HFFc6 (cell line): ENCODE measurements at places on chromosomes 1 and 21.

DNA sequence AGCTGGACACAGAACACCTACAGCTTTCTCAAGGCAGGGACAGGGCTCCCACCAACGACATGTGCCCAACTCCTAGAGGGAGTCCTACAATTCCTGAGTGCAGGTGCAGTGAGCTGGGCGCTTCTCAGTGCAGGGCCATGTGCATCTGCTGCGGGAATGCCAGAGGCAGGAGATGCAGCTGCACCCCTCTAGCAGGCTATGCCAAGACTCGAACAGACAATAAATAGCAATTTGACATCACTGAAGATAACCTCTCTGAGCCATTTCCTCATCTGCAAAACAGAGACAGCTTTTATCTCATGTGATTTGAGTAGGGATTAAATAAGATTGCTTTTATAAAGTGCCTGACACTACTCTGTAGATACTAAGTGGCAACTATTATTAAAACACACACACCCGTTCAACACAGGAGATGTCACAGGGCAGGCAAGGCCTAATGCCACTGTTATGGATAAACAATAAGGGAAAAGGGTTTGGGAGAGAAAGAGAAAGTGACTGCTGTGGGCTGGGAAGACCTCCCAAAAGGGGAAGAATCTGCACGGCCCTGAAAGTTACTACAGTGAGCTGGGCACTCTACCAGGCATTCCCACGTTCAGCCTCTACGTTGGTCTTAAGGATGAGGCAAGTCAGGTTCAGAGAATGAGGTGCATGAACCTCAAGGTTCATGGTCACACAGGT, 5.7 kb downstream of the SLC9A1 start:
- DNase-seq = no peak

DNA sequence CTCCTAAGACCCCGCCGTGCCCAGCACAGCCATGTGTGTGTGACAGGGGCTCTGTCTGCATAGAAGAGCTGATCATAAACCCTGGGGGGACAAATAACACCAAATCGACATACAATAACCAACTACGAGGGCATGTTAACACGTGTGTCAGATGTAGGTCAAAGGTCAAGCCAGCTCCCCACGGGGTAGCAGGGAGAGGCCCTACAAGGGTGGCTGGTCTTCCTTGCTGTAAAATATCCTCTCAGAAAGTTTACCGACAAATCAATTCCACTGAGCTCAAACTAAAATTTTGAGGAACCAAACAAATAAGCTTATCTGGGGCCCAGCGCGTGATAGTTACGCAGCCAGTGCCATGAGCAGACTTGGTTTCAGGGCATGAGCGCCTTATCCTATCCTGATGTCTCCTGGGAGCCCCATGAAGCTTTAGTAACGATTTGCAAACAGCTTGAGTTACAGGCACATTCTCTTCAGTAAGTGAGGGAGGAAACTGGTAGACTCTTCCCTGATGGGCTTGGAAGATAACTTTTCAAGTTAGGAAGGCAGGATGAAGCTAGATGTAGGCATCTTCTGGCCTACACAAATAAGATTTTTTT, 2.7 kb upstream of the TMPRSS3 start:
- DNase-seq = no peak

DNA sequence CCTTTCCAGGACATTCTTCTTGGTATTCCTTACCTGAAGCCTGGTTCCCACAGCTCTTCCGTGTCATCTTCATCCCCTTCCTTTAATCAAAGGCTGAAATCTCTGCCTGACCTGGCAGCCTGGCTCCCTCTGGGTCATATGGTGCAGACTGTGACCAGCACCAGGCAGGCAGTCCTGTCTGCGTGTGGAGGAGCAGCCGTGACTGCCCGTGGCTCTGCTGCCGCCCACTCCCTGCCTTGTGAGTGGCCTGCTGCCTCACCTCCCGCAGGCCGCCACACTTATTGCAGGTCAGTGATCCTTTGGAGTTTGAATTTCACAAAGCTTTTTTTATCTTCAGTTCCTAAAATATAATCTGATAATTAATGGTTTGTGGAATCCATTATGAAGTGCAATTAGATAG, 36.2 kb upstream of the EPHA8 start:
- DNase-seq = no peak

- DNase-seq = no peak
These were observed 158.9 kb upstream of the PROX1 start for GRCh38 chr1:213828867-213829266.

GRCh38 chr21:39804240-39804639, 59.3 kb downstream of the IGSF5 start:
- no peak for DNase-seq

DNA sequence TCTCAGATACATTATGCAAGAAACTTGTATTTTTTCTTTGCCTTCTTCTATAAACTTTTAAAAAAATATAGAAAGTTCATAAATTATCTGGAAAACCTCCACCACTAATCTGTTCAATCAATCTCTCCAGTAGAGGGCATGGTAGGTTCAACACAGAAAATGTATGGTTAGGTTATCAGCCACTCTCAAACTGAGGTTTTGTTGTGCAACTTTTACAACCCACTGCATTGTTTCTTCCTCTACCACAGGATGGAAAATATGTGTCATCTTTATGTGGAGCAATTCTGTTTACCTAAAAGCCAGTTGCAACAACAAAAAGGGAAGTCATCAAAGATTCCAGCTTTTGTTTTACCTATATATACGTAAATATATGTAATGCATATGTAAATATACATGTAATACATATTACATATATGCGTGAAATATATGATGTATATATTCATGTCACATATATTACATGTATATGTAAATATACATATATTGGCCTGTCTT, 3.0 kb upstream of the RGS2 start:
- peak; percentile 96 for DNase-seq

DNA sequence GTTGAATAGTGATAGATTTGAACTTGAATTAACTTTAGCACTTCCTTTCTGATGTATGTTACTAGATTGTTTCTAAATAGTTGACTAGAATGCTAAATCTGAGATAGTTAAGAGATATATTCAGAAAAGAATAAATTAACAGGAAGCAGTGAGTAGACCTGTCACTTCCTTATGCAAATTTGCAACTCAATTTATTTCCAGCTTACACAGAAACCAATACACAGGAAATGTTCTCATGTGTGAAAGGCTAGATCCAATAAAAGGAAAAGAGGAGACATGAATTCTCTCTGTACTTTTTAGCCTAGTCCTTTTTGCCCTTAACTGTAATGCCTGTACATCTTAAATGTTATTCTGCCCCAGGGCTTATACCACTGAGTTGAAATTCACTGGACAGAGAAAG, 522.3 kb downstream of the COL11A1 start:
- no peak for DNase-seq

DNA sequence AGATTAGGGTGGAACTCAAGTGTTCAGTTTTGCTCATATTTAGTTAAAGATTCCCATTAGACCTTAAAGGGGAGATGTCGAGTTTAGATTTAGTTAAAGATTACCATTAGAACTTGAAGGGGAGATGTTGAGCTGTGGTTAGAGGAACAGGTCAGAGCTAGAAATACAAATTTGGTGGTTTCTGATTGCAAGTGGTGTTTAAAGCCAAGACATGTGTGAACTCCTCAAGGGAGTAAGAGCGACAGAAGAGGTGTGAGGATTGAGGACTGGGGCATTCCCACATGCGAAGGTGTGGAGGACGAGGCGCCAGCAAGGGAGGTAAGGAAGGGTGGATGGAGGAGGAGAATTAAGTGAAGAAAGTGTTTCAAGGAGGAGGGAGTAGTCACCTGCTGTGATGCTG, 168.6 kb downstream of the IER5 start:
- DNase-seq = no peak

- DNase-seq = peak; percentile 88
These were observed 15.9 kb downstream of the SLC27A3 start for GRCh38 chr1:153790966-153791647.

- DNase-seq = peak; percentile 36
These were observed 48.5 kb downstream of the PIGK start for GRCh38 chr1:77170687-77171086.

- DNase-seq = no peak
These were observed 161.5 kb downstream of the ADSS2 start for GRCh38 chr1:244289991-244290785.

GRCh38 chr1:67189953-67190352, 23.7 kb downstream of the IL23R start:
- no peak for DNase-seq

DNA sequence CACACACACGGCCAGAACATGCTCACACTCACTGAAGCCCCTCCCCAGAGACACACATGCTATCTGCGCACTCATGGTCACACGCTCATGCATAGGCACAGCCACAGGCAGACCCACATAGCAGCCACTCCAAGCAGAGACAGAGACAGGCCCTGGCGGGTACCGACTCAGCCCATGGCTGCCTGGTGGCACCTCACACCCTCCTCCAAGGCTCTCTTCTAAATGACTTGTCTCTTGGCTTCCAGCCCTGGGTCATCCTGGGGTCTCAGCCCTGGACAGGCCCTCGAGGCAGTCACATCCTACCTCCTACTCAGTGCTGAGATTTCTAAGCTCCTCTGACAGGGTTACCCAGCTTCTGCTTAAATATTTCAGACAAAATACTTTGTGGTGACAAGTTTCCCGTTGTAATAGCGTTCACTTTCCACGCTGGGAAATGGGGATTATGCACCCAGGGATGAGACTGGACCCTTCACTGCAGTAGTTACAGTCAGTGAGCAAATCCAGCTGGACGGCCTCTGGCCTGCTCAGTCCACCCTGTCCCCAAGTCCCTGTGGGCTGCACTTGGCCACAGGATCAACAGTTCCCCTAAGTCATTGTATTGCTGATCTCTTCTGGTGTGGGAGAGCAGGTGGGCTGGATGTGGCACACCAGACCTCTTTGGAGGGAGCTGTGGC, 2.9 kb upstream of the NFASC start:
- no peak for DNase-seq

- no peak for DNase-seq
These were observed 120.6 kb downstream of the CACNA1E start for GRCh38 chr1:181603735-181604410.

GRCh38 chr1:162080472-162081015, 11.1 kb downstream of the NOS1AP start:
- DNase-seq = no peak

DNA sequence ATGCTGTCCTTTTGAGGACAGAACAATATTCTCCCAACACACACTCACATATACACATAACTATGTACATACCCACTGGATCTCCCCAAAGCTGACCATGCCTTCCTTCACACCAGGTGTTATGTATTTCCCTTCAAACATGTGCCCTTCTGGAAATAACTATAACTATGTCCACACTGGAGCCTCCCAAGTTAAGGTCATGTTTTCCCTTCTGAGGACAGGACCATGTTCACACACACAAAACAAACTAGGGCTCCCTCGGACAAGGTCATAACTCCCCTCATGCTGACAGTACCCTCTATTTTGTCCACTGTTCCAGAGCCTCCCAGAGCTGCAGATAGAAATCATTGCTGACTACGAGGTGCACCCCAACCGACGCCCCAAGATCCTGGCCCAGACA, 7.8 kb downstream of the MMACHC start:
- no peak for DNase-seq

GRCh38 chr1:47727051-47727696, 270.0 kb downstream of the TRABD2B start:
- no peak for DNase-seq

GRCh38 chr1:4002741-4003140, 102.7 kb upstream of the C1orf174 start:
- DNase-seq = no peak

- no peak for DNase-seq
These were observed at the start of gene RPS6KA1 for GRCh38 chr1:26529655-26530409. TSS of gene RPS6KA1 (plus strand) at chr1:26529761. CDS start at chr1:26529921, 160 bp downstream.

DNA sequence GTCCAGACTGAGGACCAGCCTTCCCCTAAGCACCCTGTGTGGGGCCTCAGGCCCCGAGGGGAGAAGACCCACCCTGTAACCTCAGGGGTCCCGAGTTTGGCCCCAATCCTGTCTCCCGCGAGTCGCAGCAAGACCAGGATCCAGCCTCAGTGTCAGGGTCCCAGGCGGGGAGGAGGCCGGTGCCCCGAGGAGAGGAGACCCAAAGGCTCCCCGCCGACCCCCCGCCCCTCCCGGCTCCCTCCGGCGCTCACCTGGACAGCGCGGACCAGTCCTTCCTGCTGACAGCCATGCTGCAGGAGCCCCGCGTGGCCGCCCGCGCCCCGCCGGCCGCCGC, at the start of gene LAD1:
Gene LAD1, minus strand, starts transcription at position 307 of the 334 bp plus-strand sequence. Its CDS starts 18 bp downstream, at position 289.
- no peak for DNase-seq

- DNase-seq = no peak
These were observed 15.7 kb upstream of the A3GALT2 start for GRCh38 chr1:33336580-33336979.
